Inflammatory macrophage treated with lipopolysaccharide for 4 hours (primary cell): ENCODE measurements at places on chromosomes 1 and 21.

- DNase-seq, result no peak
These were observed 6.9 kb downstream of the AKR1A1 start for GRCh38 chr1:45557422-45557944.

GRCh38 chr1:112614460-112615065 is 4.4 kb downstream of the ST7L start:
- DNase-seq, result no peak

GRCh38 chr1:36080801-36081200 is 3.1 kb upstream of the TEKT2 start:
- DNase-seq, result no peak

DNA sequence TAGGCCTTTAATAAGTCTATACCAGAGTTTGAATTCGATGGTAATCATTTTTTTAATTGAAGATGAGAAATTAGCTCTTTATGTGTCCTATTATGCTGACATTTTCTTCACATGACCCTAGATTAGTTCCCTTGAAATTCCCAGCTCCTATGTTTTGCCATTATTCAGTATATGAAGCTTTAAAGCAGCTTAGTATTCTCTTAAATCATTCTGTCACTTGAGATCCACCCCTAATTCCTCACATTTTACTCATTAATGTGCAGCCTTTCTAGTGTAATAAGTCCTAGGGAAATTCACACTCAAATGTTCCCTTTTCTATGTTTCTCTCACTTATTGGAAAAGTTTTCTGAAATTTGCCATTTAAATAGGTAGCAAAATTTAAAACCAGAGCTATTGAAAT is 704.5 kb upstream of the B3GALT2 start:
- DNase-seq, result no peak

DNA sequence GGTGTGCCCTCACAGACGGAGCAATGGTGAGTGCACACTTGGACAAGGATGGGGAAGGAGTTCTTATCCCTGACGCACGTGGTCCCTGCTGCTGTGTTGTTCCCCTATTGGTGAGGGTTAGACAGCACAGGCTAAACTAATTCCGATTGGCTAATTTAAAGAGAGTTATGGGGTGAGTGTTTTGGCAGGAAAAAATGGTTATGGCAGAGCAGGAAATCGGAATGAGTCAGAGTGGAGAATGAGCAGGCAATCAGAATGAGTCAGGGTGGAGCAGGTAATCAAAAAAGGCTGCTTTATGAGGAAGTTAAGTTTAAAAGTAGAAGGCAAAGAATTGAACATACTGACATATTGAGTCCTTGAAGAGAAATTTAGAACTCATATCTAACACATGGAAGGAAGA is 100.5 kb downstream of the NGF start:
- DNase-seq, result no peak

DNA sequence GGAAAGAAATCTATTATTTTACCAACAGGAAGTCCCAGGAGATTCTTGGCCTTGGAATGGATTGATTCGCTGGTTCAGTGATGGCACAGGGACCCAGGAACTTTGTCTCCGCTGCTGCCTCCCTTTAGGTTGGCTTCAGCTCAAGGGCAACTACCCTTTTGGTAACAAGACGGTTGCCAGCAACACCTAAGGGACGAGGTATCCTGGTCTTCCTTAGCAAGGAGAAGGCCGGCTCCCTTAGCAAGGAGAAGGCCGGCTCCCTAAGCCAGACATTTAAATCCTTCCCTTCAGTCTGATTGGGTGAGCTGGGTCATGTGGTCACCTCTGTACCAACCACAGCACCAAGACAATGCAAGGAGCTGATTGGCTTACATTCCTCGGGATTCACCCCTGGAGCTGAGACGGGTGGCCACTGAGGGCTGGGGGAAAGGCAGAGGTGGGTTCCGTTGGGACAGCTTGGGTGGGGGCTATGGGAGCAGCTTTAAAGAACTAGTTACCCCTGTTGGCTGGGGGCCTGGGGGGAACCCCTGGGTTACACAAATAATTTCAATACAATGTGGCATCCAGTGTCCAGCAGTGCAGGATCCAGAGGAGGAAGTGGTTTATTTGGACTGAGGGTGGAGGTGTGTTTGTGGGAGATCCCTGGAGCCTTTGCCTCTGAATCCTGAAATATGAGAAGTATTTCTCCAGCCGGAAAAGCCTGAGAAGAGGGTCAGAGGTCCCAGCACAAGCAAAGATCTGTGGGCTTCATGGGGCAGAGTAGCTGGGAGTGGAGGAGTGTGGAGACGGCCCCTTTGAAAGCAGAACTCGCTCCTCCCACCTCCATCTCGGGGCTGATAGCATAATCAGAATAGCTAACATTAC is 20.7 kb upstream of the CLIC4 start:
- peak; percentile 49 for DNase-seq

GRCh38 chr1:168428063-168428731 is 115.6 kb downstream of the XCL2 start:
- DNase-seq, result no peak

DNA sequence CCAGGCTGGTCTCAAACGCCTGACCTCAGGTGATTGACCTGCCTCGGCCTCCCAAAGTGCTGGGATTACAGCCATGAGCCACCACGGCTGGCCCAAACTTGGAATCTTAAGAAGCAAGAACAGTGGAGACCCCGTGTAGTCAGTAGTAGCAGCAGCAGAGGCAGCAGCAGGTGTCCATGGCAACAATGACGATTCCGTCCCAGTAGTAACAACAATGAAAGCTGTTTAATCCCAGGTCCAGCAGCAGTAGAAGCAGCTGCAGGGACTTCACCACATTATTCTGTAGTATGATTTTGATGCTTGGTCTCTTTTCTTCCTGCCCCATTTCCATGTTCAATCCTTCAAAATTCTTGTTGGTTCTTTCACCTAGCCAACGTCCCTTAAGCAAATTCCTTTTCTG is 69.6 kb upstream of the KCTD3 start:
- no peak for DNase-seq

- peak; percentile 66 for DNase-seq
These were observed 352.5 kb downstream of the HHAT start for GRCh38 chr1:210681158-210681557.

DNA sequence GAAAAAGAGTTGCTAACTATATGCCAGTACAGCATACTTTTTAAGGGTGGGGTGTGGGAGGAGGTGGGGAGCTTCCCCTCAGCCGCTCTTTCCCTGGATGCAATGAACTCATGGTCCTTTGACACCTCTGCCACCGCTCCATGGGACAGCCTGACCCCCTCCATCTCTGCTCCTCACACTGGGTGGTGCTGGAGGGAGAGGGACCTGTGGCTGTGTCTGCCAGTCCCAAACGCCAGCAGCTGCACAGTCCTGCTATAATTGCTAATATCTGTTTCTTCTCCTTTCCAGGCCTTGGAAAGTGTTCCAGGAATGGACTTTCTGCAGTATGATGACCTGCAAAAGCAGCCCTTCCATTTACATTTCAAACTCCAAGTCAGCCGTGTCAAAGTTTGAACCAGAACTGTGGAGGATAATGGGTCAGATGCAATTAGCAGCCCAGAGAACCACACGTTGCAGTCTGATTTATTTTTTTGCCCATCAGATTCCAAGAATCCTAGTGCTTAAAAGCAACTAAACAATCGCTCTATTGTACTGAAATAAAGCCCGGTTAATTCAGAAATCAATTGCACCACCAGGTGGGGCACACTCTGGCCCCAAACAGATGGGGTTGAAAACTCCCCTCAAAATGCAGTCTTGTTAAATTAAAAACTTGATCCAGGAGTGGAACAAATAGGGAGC is 160.7 kb upstream of the LMO4 start:
- DNase-seq, result no peak
